ENCODE measurements at places on chromosomes 2 and 18.

GRCh38 chr2:195513119-195513518 is 143.9 kb upstream of the SLC39A10 start:
- no peaks in the 10 kb centered on the region for H3K36me3 ChIP-seq
- no peaks in the 10 kb centered on the region for H3K27me3 ChIP-seq
- H3K4me1 ChIP-seq: no peaks in the 10 kb centered on the region
- H3K27ac ChIP-seq: no peak overlapping the region

GRCh38 chr2:217789736-217790181 is 213.0 kb downstream of the TNS1 start:
- no peaks in the 10 kb centered on the region for H3K27me3 ChIP-seq
- DNase-seq: no peak
- no peak overlapping the region for H3K4me3 ChIP-seq
- H3K36me3 ChIP-seq: no peaks in the 10 kb centered on the region
- peaks cover 3% of the 10 kb centered on the region for H3K4me1 ChIP-seq

DNA sequence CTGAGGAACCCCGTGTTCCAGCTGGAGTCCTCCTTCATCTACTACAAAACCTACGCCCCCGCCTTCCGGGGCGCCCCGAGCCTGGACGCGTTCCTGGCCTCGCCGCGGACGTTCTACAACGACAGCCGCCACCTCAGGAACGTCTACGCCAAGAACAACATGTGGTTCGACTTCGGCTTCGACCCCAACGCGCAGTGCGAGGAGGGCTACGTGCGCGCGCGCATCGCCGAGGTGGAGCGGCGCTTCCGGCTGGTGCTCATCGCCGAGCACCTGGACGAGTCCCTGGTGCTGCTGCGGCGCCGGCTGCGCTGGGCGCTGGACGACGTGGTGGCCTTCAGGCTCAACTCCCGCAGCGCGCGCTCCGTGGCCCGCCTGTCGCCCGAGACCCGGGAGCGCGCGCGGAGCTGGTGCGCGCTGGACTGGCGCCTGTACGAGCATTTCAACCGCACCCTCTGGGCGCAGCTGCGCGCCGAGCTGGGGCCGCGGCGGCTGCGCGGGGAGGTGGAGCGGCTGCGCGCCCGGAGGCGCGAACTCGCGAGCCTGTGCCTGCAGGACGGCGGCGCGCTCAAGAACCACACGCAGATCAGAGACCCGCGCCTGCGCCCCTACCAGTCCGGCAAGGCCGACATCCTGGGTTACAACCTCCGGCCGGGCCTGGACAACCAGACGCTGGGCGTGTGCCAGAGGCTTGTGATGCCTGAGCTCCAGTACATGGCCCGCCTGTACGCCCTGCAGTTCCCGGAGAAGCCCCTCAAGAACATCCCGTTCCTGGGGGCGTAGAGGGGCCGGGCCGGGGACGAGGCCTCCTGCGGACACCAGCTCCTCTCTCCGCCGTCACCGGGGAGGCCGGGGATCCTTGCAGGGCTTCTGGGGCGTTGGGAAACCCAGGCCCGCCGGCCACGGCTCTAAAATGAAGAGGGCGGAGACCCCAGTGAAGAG is 5.3 kb upstream of the NEU4 start:
- peak; percentile 58 for DNase-seq
- H3K27ac ChIP-seq: no peak overlapping the region
- H3K4me1 ChIP-seq: peaks cover 3% of the 10 kb centered on the region
- H3K36me3 ChIP-seq: no peaks in the 10 kb centered on the region
- H3K27me3 ChIP-seq: no peaks in the 10 kb centered on the region
- peak overlapping the region; percentile 29 for H3K4me3 ChIP-seq

- peaks cover 6% of the 10 kb centered on the region for H3K36me3 ChIP-seq
- no peak for DNase-seq
- H3K27ac ChIP-seq: no peak overlapping the region
- H3K27me3 ChIP-seq: no peaks in the 10 kb centered on the region
- no peaks in the 10 kb centered on the region for H3K4me1 ChIP-seq
Measured at GRCh38 chr2:15170070-15170775, 390.9 kb downstream of the NBAS start.

GRCh38 chr18:32040936-32041335 is 22.3 kb downstream of the RNF125 start:
- H3K36me3 ChIP-seq: no peaks in the 10 kb centered on the region
- no peaks in the 10 kb centered on the region for H3K27me3 ChIP-seq
- H3K4me3 ChIP-seq: no peak overlapping the region

GRCh38 chr2:84022810-84023431 is 436.2 kb downstream of the SUCLG1 start:
- no peak overlapping the region for H3K4me3 ChIP-seq
- no peaks in the 10 kb centered on the region for H3K4me1 ChIP-seq
- no peak for DNase-seq
- H3K27me3 ChIP-seq: no peaks in the 10 kb centered on the region

GRCh38 chr2:24843330-24843860 is 50.2 kb downstream of the CENPO start:
- H3K27ac ChIP-seq: no peak overlapping the region
- H3K4me3 ChIP-seq: no peak overlapping the region
- H3K36me3 ChIP-seq: no peaks in the 10 kb centered on the region
- DNase-seq: no peak

Measured in pancreas (tissue), 10 donors.